Spleen (tissue), 13 donors: ENCODE measurements at places on chromosomes 4 and X. TPM values are rescaled to one million over a fixed set of nuclear protein-coding genes. Genes with fewer than 3 reads are reported as not detected.

GRCh38 chr4:183621875-183622274 is 37.1 kb downstream of the RWDD4 start:
- no peaks in the 10 kb centered on the region for H3K27me3 ChIP-seq
- H3K4me3 ChIP-seq, result no peak overlapping the region
- H3K27ac ChIP-seq, result no peak overlapping the region
- H3K36me3 ChIP-seq, result no peaks in the 10 kb centered on the region
- no peak for DNase-seq
- no peaks in the 10 kb centered on the region for H3K4me1 ChIP-seq

TXK gene
- total RNA-seq, result 36.6 TPM

GRCh38 chrX:149568701-149569296 is 18.5 kb downstream of the MAGEA9B start:
- no peaks in the 10 kb centered on the region for H3K4me1 ChIP-seq
- H3K36me3 ChIP-seq, result no peaks in the 10 kb centered on the region
- H3K4me3 ChIP-seq, result no peak overlapping the region
- H3K27me3 ChIP-seq, result no peaks in the 10 kb centered on the region
- H3K27ac ChIP-seq, result no peak overlapping the region

DNA sequence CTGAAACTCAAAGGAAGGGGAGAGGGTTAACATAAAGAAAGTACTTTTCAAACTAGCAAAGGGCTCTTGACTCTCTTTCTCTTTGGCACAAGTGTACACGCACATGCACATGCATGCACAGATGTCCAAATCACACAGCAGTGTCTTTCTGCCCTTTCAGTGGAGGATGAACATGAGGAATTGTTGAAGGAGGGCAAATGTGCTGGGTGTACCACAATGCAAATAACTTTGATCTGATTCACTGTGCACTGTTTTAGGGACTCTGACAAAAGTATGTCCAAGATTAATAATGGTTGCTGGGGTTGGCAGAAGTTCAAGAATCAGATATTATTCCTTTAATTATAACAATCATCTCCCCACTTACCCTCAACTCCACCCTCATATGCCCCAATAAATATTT is 93.8 kb downstream of the GPC4 start:
- H3K36me3 ChIP-seq, result no peaks in the 10 kb centered on the region
- no peaks in the 10 kb centered on the region for H3K4me1 ChIP-seq
- no peak overlapping the region for H3K4me3 ChIP-seq
- no peak for DNase-seq

MAGEC2 gene
- not detected for total RNA-seq

- no peaks in the 10 kb centered on the region for H3K4me1 ChIP-seq
- H3K4me3 ChIP-seq, result no peak overlapping the region
- peak; percentile 68 for DNase-seq
- H3K27me3 ChIP-seq, result no peaks in the 10 kb centered on the region
These were observed 38.4 kb downstream of the TMEM271 start for GRCh38 chr4:537436-538264.

GRCh38 chr4:148693913-148694649 is 251.9 kb upstream of the NR3C2 start:
- H3K4me3 ChIP-seq, result no peak overlapping the region
- no peaks in the 10 kb centered on the region for H3K27me3 ChIP-seq
- no peak for DNase-seq
- H3K27ac ChIP-seq, result no peak overlapping the region

- H3K36me3 ChIP-seq, result no peaks in the 10 kb centered on the region
- H3K4me3 ChIP-seq, result no peak overlapping the region
- H3K4me1 ChIP-seq, result no peaks in the 10 kb centered on the region
- no peaks in the 10 kb centered on the region for H3K27me3 ChIP-seq
These were observed 62.4 kb downstream of the TMEM165 start for GRCh38 chr4:55458164-55458563.

DNA sequence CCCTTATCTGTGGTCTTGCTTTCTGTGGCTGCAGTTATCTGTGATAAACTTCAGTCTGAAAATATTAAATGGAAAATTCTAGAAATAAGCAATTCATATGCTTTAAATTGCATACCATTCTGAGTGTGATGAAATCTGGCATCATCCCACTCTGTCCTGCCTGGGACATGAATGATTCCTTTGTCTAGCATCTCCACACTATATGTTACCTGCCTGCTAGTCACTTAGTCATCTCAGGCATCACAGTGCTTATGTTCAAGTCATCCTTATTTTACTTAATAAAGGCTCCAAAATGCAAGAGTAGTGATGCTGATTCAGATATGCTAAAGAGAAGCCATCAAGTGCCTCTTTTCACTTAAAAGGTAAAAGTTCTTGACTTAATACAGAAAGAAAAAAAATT is 14.3 kb upstream of the RAB9B start:
- H3K4me3 ChIP-seq, result no peak overlapping the region
- no peaks in the 10 kb centered on the region for H3K36me3 ChIP-seq
- H3K27ac ChIP-seq, result no peak overlapping the region
- no peaks in the 10 kb centered on the region for H3K4me1 ChIP-seq

JAKMIP1 gene
- total RNA-seq, result 8.7 TPM

DNA sequence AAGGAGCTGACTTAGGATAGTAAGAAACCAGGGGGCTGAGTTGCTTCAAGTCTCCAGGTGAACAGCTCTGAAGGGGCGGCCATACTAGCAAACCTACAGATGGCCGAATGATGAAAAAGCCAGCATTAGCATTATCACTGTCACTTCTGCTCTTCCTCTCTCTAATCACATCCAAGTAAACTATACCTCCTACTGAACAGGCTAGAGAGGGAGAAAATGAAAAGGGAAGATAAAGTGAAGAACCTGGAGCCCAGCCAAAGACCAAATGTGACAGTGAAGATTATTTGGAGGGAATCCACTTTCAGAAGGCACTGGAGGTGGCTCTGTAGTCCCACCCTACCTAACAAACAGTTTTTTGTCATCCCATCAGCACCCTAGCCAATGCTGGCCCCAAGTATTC is 50.4 kb upstream of the PRPS1 start:
- H3K36me3 ChIP-seq, result no peaks in the 10 kb centered on the region
- no peak overlapping the region for H3K4me3 ChIP-seq
- no peak overlapping the region for H3K27ac ChIP-seq
- H3K27me3 ChIP-seq, result no peaks in the 10 kb centered on the region

- peak overlapping the region; percentile 60 for H3K27ac ChIP-seq
- no peaks in the 10 kb centered on the region for H3K27me3 ChIP-seq
- H3K36me3 ChIP-seq, result no peaks in the 10 kb centered on the region
- H3K4me1 ChIP-seq, result peaks cover 7% of the 10 kb centered on the region
- DNase-seq, result no peak
These were observed 13.4 kb upstream of the ETDC start for GRCh38 chrX:135295944-135296305.

SHROOM3 gene
- 23.9 TPM for total RNA-seq

DNA sequence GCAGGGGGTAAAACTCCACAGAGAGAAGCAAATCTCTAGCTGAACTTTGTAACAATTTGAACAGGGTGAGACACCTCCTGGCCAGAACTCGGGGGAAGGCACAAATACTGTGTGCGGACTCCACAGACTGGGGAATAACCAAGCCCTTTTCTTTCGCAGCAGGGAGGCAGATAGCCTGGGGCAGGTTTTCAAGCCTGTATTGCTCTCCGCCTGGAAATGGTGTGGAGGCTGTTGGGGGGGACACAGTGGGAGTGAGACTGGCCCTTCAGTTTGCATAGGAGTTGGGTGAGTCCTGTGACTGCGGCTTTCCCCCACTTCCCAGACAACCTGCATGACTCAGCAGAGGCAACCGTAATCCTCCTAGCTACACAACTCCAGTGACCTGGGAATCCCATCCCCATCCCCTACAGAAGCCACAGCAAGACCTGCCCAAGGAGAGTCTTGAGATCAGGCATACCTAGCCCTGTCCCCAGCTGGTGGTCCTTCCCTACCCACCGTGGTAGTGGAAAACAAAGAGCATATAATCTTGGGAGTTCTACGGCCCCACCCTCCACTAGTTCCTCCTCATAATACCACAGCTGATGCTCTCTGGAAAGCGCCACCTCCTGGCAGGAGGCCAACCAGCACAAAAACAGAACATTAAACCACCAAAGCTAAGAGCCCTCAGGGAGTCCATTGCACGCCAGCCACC is 12.9 kb upstream of the SMPX start:
- no peak overlapping the region for H3K4me3 ChIP-seq
- H3K4me1 ChIP-seq, result no peaks in the 10 kb centered on the region
- H3K36me3 ChIP-seq, result no peaks in the 10 kb centered on the region
- no peak overlapping the region for H3K27ac ChIP-seq

- H3K4me3 ChIP-seq, result no peak overlapping the region
- no peak for DNase-seq
- no peaks in the 10 kb centered on the region for H3K36me3 ChIP-seq
- H3K4me1 ChIP-seq, result peaks cover 7% of the 10 kb centered on the region
- no peak overlapping the region for H3K27ac ChIP-seq
These were observed 21.5 kb downstream of the FAM9C start for GRCh38 chrX:13022926-13023325.

LNX1 gene
- not detected for total RNA-seq

DNA sequence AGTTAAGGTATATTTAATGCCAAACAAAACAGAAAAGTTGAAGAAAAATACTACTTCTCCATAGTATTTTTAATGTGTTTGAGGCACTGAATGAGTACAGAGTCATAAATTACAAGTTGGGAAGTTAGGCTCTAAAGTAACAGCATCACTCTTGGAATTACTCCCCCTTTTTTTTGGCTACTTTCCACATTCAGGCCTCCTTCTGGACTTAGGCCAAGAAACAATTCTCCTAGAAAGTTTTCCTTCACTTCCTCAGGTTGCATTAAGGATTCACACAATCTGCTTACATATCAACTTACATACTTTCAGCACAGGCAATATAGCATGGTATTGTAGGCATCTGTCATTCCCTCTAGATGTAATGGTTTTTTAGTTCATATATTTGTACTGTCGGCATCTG is 52.1 kb downstream of the TMEM165 start:
- peaks cover 78% of the 10 kb centered on the region for H3K36me3 ChIP-seq
- DNase-seq, result no peak
- no peak overlapping the region for H3K27ac ChIP-seq
- no peak overlapping the region for H3K4me3 ChIP-seq
- H3K27me3 ChIP-seq, result no peaks in the 10 kb centered on the region

DNA sequence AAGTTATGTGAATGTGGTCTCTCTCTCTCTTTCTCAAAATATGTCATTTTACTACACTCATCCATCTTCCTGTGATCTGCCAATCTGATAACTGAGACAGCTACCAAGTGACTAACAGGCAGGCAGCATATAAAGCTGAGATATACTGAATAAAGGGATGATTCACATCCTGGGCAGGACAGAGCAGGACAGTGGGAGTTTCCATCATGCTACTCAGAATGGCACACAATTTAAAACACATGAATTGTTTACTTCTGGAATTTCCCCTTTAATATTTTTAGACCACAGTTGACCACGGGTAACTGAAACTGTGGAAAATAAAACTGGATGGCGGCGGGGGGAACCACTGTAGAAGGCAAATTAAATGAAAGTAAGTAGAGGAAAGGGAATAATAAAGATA is 58.6 kb upstream of the DCTD start:
- H3K27ac ChIP-seq, result no peak overlapping the region
- H3K27me3 ChIP-seq, result no peaks in the 10 kb centered on the region
- no peaks in the 10 kb centered on the region for H3K36me3 ChIP-seq
- H3K4me1 ChIP-seq, result no peaks in the 10 kb centered on the region

DNA sequence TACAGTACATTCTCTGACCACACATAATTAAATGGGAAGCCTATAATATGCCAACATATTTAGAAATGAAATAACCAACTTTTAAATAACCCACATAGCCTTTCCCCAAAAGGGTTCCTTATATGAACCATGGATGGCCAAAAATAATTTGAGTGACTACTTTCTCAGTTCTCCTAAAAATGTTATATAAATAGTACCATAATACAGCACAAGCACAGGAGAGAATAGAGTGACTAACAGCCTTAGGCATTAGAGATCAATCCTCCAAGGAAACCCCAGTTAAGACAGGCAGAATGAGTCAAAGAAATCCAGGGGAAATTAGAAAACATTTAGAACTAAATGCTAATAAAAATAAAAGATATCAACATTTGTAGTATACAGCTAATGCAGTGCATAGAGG is 50.2 kb downstream of the ANKRD17 start:
- H3K27ac ChIP-seq, result no peak overlapping the region
- H3K4me1 ChIP-seq, result peaks cover 4% of the 10 kb centered on the region
- H3K36me3 ChIP-seq, result peaks cover 12% of the 10 kb centered on the region
- no peak for DNase-seq
- H3K27me3 ChIP-seq, result no peaks in the 10 kb centered on the region

UGT2B11 gene
- total RNA-seq, result not detected

DNA sequence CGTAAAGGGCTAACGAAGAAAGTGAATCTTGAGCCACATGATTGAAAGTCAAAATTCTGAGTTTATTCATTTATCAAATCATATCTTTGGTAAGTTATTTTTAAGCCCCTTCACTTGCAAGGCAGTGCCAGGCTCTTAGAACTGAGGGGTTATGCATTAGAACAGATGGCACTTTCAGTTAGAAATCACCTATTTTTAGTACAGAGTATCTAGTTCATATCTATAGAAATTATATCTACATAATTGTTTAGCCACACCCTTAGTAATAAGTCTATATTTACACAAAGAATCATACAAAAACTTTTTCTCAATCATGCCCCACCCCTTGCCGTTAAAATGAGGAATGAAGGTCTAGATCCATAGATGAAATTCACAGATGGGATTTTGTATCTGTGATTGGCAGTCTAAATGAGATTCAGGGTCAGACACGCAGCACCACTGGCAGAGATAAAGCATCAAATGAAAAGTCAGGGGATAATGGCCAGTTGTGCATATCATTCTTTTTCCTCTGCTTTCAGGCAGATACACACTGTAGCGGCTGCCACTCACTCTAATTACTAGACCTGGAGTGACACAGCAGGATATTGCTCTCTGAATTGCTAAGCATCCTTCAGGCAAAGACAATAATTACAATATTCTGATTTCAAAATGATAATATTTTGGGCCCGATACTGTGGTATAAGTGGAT is 440.5 kb downstream of the MAPK10 start:
- no peak for DNase-seq
- H3K36me3 ChIP-seq, result no peaks in the 10 kb centered on the region
- no peak overlapping the region for H3K4me3 ChIP-seq
- H3K27ac ChIP-seq, result no peak overlapping the region
- no peaks in the 10 kb centered on the region for H3K4me1 ChIP-seq
- no peaks in the 10 kb centered on the region for H3K27me3 ChIP-seq
